ENCODE measurements at places on chromosomes 1 and 21. TPM values are rescaled to one million over a fixed set of nuclear protein-coding genes. Genes with fewer than 3 reads are reported as not detected.

GRCh38 chr1:30378003-30378596 is 345.3 kb downstream of the MATN1 start:
- DNase-seq, result no peak

DNA sequence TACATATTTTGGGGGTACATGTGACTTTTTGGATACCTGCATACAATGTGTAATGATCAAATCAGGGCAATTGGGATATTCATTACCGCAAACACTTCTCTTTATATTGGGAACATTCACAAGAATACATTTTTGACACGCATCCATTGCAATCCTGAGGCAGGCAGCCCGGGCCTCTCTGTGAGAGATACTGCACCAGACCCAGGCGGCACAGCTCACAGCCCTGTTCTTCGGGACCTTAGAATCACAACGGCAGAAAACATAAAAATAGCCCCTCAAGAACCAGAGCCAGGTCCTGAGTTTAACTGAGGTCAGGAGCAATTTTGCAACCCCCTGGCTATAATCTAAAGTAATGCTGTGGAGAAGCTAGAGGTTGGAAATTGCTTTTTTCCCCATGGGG is 90.8 kb upstream of the PGBD5 start:
- no peak for DNase-seq

DNA sequence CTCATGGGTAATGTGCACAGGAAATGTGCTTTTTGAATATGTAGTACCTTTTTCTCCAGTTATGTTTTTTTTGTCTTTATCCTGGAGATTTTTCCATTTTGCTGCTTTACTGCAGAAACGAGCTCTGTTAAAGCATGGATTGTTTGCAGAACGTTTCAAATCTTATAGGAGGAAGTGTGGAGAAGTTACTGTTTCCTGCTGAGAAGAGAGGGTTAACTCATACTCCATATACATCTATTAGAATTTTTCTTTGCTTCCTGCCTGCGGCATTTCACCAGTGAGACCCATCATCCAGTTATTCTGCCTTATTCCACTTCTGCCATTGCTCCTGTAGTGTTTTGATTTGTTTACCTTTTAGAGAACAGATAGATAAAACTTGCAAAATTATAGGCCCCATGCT is 2.0 kb downstream of the RPRD2 start:
- DNase-seq, result no peak

GRCh38 chr1:36881541-36881940 is 152.8 kb downstream of the GRIK3 start:
- DNase-seq, result no peak

GRCh38 chr1:121558514-121558913 is 373.7 kb downstream of the SRGAP2C start:
- peak; percentile 83 for DNase-seq

DNA sequence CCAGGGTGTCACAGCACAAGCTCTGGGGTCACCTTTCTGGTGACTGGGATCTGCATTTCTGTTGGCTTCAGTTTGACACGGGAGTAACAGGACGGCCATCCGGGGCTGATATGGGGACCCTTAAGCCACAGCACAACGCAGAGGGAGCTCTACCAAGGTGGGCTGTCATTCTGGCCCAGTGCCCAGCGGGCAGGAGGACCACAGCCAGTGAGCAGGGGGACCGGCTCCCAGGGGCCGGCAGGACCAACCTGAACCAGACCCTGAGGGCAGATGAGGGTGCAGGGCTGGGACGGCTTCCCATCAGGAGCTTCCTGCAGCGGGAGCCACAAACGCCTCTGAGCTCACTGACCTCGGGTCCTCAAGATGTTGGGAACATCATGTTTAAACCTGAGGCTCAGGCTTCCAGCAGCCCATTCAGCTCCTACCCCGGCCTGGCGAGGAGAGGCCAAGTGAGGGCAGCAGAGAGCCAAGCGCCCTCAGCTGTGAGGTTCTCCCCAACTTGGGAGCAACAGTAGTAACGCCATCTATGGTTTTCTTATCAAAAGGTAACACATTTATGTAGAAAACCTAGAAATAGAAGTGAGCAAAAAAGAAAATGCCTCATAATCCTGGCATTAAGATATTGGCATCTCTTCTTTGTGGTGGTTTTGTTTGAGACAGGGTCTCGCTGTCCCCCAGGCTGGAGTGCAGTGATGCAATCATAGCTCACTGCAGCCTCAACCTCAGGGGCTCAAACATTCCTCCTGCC is 26.8 kb downstream of the TMEM201 start:
- DNase-seq, result peak; percentile 48

DNA sequence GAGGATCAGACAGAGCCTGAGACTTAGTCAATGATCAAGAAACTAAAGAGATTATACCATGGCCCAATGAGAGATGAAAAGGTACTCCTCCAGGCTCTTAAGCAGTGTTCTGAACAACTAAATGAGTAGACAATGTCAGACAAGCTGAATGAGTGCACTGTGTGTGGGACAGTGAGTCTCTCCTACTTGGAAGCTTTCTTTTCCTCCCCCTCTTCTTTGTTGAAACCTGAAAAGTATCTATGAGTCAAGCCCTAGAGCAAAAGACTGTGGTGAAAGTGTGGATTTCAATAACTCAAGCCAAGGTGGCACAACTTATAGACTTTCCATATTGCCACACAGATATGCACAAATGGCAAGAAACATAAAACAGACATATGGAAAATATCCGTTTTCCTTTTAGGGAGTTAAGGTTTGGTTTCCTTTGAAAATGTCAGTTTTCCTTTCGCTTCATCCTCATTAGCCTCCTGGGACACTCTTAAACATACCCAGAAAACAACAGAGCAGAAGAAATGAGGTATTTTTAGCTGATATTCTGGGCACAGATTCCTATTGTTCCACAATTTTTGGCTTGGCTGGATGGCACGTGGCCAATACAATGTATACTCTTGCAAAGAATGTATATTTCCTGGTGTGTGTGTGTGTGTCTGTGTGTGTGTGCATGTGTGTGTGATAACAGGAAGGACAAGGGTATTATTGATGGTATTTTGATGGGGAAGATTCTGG is 96.6 kb downstream of the LMX1A start:
- no peak for DNase-seq

DNA sequence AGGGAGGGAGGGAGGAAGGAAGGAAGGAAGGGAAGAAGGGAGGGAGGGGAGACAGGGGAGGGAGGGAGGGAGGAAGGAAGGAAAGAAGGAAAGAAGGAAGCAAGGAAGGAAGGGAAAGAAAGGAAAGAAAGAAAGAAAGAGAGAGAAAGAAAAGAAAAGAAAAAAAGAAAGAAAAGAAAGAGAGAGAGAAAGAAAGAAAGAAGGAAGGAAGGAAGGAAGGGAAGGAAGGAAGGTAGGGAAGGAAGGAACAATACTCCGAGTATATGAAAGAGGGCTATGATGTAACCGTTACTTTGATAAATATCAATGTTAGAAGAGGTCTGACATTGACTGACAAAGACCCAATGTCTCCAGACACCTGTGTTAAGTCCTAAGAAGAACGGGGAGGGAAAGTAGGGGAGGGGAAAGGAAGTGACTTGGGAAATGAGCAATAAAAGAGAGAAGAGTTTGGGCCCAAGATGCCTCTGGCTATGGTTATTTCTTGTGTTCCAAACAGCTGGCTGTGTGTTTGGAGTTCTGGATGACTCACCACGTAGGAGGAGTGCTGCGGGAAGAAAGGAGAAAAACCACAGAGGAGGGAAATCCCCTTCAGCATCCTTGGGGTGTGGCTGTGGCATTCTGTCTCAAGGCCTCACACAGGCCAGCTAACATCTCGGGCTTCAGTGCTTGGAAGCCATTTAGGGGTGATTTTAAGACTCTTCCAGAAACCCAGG is 37.0 kb upstream of the RXRG start:
- DNase-seq, result peak; percentile 86

DNA sequence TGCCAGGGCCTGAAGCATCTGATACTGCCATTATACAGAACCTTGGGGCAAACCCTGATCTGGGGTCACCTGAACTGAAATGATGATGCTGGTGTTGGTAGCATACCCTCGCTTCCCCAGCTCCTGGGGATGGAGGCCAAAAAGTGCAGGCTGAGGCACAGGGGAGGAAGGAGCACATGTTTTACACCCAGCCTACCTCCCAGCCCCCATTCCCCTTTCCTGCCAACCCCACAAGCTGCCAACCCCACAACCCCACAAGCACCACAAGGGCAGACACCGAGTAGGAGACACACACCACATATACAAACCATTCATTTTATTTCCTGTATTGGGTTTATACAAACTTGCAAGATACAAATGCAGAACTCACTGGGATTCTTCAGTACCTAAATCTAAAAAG is 4.8 kb upstream of the GOLT1A start:
- DNase-seq, result no peak

- DNase-seq, result peak; percentile 92
These were observed 131.3 kb downstream of the NTPCR start for GRCh38 chr1:233081735-233082134.

GRCh38 chr21:35478161-35479064 is 429.3 kb upstream of the RUNX1 start:
- DNase-seq, result no peak

DNA sequence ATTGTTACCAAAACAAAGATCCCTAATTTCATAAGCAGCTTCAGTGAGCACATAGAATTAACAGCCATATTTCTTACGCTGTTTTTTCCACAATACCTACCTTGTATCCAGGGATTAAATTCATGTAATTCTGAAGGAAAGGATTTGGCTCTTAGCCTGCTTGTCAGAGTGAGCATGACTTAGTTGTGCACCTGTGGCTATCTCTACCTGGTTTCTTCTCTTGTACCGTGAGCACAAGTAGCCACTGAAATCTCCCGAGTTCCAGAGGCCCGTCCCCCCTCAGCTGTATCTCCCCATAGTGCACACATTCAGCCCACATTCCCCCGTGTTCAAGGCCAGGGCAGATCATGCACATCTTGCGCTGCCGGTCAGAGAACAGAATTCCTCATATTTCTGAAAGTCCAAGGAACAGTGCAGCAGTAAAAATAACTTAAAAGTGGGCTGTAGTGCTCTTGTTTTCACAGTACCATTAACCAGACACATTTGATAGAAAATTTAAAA is 2.3 kb downstream of the TENT5C start:
- DNase-seq, result no peak

- peak; percentile 45 for DNase-seq
These were observed 43.8 kb upstream of the KCTD3 start for GRCh38 chr1:215523128-215523861.

SLC22A15 gene
- total RNA-seq, result 13.8 TPM

PTPN7 gene
- not detected for total RNA-seq

SORT1 gene
- total RNA-seq, result 69.7 TPM

LDLRAD1 gene
- not detected for total RNA-seq

AUNIP gene
- total RNA-seq, result 0.70 TPM

CFHR4 gene
- not detected for total RNA-seq

DMBX1 gene
- total RNA-seq, result not detected

CD5L gene
- not detected for total RNA-seq
